ENCODE measurements at places on chromosomes 3 and 15.

DNA sequence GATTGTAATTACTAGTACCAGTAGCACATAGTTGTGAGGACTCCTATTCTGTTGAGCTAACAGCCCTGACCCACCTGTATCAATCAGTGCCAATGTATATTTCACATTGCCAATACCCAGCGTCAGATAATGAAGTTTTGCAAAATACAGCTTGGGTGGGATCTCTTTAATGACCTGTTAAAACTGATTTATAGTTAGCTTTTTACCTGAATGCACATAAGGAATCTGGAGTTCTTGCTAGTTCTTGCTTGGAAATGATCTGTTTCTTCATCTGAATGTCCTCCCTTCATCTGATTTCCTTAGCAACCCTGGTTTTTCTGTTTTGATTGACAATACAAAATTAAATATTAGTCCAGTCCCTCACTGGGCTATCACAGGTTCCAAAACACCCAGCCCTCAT lies 62.8 kb downstream of the LIPC start:
- no peak for DNase-seq

GRCh38 chr15:22863356-22863755 lies 24.9 kb downstream of the NIPA2 start:
- DNase-seq: no peak

DNA sequence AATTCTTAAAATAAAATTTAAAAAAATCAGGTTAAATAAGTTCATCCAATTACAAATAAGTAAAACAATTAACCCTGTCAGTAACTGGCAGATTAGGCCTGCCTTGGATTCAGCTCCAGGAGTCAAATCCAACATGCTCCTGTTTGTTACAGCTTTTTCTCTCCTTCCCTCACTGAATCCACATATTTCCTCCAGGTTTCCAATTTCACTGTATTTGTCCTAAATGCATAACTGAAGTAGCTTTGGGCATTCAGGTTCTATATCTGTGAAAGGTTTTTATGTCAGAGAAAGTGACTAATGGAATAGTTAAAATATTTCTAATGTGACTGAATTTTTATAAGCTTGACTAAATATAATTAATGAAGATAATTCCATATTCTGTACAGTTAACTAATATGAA lies 79.7 kb downstream of the IFT80 start:
- no peak for DNase-seq

- DNase-seq: no peak
These were observed 230.9 kb upstream of the RORA start for GRCh38 chr15:61459785-61460707.

DNA sequence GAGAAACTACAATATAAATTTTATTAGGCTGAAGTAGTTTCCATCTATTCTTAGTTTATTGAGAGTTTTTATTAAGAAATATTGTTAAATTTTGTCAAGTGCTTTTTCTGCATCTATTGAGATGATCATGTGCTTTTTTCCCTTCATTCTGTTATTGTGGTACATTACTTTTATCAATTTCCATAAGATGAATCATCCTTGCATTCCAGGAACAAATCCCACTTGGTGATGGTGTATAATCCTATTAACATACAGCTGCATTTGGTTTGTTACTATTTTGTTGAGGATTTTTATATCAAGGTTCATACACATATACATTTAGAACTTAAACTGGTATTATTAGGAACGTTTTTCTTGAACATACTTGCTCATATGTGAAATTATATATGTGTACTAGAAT lies 199.8 kb downstream of the TBC1D5 start:
- DNase-seq: no peak

DNA sequence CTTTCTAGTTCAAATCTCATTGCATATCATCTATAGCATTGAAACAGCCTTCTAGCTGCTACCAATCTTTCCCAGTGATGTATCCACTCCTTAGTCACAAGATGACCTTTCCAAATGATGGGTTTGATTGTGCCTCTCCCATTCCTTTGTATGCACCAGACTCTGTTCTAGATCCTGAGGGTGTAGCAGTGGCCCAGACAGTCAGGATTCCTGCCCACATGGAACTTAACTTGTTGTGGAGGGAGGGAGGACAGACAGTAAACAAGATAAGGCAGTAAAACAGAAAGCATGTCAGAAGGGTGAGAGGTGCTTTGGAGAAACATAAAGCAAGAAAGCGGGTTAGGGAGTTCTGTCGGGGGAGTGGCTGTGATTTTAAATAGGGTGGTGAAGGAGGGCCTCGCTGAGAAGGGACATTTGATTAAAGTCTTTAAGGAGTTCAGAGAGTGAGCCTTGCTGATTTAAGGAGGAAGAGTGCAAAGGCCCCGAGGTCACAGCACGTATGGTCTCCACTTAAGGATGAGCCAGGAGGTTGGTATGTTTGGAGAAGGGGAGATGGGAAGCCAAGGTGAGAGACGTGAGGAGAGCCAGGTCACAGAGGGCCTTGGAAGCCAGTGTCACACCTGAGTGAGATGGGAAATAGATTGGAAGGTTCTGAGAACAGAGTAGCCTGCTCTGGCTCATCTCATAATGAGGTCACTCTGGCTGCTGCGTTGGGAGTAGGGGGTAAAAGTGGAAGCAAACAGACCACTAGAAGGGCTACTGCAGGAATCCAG lies 38.3 kb downstream of the FAM43A start:
- no peak for DNase-seq

DNA sequence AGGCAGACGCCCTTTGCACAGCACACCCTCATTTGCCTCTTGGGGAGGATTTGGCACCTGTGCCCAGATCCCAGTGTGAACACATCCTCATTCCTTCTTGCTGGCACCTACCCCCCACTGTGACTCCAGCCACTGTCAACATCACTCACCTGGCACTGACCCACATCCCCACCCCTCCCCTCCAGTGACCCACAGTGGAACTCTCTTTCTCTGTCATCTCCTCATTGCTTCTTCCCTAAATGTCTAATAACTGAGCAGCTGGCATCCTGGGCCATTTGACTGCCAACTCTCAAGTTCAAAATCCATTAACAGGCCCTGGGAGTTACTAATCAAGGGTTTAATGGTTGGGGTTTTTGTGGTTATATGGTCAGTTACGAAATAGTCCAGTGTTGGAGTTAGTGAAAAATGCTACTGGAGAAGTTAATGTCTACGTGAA lies 14.4 kb downstream of the SNAPC5 start:
- no peak for DNase-seq

DNA sequence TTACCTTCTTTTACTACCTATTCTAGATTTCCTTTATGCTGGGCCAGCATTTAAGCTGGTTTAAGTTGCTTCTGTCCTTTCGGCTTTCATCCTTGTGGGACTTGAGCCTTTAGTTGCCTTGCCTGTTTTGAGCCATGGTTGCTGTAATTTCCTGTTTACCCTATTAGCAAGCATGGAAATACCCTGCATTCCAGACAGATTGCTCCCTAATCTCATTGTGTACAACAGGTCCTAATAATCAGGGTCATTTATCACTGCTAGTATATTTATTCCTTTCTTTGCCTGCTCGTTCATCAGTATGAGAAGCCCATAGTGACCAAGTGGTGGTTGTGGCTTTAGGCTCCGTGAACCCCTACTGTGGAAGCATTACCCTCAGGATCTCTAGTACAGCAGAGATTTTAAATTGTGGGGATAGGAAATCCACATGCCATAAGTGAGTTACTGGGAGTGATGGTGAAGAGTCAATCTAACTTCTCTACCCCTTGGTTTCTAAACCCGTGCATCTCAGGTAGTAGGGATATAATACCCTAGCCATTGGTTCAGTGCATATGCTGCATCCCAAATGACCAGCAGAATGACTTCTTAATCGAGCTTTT lies 31.9 kb downstream of the NCK1 start:
- DNase-seq: no peak

DNA sequence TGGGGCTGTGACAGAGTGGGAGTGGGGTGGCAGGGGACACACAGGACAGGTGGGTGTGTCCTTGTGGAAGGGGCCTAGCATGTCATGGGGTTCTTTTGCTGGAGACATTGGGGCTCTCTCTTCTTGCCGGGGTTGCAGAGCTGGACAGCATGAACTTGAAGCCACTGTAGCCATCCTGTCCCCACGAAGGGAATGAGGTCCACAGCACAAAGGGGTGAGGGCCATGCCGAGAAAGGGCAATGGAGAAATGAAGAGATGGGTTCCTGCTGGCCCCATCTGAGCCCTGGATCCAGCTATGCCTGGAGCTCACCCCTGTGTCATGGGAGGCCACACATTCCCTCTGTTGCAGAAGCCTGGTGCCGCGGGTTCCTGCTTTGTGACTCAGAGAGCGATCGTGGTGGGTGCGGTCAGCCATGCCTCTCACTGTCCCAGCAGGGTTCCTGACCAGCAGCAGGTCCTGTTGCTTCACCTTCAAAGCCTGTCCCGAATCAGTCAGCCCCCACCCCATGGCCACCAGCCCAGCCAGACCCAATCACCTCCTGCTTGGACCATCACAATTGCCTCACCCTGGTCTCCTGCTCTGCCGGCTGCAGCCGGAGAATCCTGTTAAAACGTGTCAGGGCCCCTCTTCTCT lies 50.0 kb downstream of the DNAJB8 start:
- DNase-seq: no peak

All from stimulated activated CD8-positive, alpha-beta memory T cell treated with anti-CD3 and anti-CD28 coated beads, Interleukin-4, amount 100 ng/mL, for 1 hour (primary cell).